ENCODE measurements at places on chromosomes 1 and 21.

GRCh38 chr1:46153732-46154131 is 21.2 kb upstream of the TSPAN1 start:
- DNase-seq = no peak

GRCh38 chr1:22920734-22921451 is 51.8 kb downstream of the LACTBL1 start:
- no peak for DNase-seq

DNA sequence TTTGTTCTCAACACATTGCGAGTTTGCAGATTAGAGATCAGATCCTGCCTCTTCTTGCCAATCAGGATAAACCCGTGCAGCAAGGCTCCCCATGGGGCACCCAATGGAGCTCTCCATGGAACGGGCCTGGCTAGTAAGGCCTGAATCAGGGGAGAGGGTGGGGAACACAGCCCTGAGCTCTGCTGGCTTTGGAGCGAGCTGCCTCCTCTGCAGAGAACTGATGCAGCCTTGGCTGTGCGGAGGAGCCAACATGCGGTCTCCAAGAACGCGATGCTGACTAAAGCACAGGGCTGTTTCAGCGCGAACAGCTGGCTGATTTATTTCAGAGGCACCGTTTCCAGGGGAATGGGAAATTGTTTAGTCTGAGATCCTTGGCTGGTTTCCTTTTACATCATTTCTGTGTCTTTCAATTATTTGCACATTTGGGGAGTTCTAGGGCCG is 139.7 kb downstream of the TSEN15 start:
- no peak for DNase-seq

DNA sequence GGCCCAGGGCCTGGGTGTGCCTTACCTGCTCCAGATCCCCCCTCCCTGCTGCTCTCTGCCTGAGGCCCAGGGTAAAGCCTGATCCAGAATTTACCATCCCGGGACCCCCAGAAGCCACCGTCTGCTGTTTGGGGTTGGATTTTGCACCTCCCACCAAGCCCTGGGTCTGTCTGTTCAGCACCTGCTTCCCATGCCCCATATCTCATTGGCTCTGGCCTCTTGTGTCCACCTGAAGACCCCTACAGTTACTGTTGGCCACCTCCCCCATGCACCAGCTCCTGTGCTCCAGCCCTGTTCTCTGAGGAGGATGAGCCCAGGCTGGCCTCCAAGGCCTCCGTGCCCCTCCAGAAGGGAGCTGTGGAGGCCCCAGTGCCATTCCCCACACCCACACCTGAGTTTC is 113.9 kb downstream of the GRIK3 start:
- DNase-seq = no peak

DNA sequence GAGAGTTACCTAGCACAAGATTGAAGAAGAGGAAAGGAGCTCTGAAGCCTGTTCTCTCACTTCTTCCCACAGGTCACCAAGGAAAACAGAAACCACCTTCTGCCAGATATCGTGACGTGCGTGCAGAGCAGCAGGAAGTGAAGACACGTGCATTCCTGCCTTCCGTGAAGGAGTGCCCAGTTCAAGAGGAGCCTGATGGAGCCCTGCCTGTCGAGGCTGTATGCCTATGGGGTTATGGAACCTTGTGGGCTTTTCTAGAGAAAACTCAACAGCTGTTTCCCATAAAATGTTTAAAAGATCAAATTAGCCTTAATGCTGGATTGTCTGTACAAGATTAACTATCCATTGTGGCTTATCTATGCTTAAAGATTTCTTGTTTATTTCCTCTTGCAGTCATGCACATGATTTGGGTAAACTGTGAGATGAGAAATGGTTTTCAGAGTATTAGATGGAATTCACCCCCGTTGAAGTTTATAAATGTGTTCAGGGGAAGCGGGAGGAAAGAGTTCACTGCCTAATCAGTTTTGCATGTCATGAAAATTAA is 27.8 kb downstream of the NTPCR start:
- no peak for DNase-seq

- no peak for DNase-seq
Measured at GRCh38 chr1:101120868-101121267, 95.3 kb upstream of the DPH5 start.

GRCh38 chr1:36864182-36864822 is 170.0 kb downstream of the GRIK3 start:
- no peak for DNase-seq

DNA sequence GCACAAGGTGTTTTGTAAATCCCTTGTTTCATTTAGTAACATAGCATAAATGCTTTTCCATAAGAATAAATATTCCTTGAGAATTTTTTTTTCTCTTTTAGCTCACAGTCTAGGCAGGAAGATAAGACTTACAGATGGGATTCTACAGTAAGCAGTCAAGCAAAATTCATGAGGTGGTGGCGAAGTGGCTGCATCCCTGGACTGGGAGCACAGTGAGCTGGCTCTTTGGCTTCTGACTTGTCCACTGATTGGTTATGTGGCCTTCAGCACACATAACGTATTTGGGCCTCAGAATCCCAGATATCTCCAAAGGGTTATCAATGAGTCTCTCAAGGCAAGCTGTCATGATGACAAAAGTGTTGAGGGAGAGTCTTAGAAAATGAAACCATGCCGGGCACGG is 99.8 kb downstream of the EBNA1BP2 start:
- no peak for DNase-seq

- DNase-seq = no peak
Measured at GRCh38 chr1:64906447-64906846, 59.9 kb downstream of the JAK1 start.

DNA sequence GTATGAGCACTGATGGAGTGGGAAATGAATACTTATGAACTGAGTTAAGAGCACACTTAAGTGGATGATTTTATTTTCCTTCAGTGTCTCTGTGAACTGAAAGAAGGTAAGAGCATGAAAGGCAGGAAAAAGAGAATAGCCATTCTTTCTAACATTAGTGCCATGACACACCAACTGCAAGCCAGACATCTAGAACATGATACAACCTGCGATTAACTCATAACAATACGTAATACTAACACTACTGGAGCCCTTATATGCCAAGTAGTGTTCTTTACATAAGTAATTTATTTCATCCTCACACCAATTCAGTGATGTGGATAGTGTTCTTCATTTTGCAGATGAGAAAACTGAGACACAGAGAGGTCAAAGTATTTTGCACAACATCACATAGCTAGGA is 56.7 kb downstream of the PRRX1 start:
- no peak for DNase-seq

- no peak for DNase-seq
Measured at GRCh38 chr1:206829282-206829681, 36.1 kb upstream of the IL20 start.

DNA sequence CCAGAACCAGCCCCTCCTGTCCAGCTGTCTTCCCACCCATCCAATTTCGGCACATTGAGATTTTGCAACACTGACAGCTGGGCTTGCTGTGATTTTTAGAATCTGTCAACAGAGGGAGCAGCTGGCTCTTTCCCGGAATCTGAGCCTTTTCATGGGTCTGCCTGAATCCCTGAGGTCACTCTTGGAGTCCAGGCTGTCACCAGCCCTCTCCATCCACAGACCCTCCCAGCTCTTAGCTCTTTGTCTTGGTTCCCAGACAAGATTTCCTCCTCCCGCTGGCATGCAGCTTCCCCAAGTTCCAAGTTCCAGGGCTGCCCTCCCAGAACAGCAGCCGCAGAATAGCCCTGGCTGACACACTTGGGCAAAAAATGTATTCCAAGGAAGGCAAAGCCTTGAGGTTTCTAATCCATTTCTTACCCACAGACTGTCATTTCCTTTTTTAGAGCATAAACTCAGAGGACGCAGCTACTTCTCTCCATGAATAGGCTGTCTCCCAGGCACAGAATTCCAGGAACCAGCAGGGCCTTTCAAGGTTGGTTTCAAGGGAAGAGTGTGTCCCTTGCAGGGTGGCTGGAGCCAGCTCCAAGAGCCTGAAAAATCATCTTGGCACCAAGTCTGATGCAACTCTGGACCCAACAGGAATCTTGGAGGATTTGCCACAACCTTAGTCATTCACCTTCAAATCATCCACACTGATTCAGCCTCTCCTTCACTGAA is 7.1 kb upstream of the TMEM61 start:
- no peak for DNase-seq

DNA sequence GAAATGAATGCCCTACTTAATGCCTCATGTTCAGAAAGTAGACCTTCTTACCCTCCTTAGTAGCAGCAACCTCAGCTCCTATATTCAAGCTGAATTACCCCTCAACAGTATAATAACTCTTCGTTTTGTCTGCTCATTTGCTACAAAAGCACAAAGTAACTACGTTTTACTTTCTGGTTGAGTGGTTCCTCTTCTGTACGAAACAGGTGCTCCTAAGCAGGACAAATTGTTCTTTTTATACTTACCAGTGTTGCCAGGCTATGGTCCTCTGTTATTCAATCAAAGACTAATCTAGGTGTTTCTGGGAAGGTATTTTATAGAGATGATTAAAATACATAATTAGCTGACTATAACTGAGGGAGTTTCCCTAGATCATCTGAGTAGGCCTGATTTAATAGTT is 484.2 kb upstream of the ADAMTS5 start:
- DNase-seq = no peak

DNA sequence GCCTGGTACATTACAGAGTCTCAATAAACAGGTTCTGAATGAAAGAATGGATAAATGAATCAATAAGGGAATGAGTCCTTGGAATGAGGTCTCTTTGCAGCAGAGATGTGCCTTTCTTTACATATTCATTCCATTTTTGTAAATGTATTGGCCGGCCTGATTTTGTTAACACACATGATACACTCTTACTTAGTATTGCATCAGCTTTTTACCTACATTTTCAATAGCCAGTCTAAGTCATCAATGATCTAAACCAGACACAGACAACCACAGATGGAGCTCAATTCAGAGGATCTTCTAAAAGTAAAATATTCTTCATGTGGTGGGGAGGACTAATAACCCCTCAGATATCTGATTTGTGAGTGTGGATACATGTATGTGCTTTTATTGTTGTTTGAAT is 653.1 kb downstream of the LMO4 start:
- DNase-seq = no peak

GRCh38 chr1:12121212-12122003 is 45.4 kb upstream of the TNFRSF1B start:
- no peak for DNase-seq

DNA sequence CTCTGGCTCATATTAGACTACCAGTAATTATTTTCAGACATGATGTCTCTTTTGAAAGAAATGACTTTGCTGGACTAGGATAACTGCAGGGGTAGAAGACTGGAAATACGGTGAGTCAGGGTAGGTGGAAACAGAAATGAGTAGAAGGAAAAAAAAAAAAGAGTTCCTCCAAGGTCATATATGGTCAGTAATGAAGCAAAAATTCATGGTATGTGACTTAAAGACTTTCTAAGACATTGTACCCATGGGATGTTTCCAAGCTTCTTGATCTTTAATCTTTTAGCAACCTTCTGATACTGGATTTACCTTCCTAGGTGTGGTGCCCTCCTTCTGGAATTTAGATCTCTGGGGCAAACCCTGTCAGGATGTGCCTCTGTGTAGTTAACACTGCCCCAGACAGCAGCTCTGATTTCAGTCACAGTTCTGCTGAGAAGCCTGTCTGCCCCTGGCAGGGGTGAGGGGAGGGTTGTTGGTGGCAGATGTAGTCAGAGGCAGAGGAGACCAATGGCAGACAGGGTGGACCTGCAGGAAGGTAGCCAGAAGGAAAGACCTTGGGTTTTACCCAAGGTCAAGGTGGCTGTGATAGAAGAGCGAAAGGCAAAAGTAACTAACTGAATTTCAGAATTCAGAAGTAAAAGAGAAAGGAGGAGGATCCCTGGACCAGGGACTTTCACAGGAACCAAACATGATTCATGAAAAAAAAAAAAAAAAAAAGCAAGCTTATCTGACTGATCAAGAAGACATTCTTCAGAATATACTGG is 44.1 kb upstream of the BCL10 start:
- DNase-seq = no peak

- no peak for DNase-seq
Measured at GRCh38 chr1:31122101-31122735, 56.7 kb upstream of the PUM1 start.

- DNase-seq = no peak
Measured at GRCh38 chr1:240854367-240854766, 242.4 kb upstream of the GREM2 start.

DNA sequence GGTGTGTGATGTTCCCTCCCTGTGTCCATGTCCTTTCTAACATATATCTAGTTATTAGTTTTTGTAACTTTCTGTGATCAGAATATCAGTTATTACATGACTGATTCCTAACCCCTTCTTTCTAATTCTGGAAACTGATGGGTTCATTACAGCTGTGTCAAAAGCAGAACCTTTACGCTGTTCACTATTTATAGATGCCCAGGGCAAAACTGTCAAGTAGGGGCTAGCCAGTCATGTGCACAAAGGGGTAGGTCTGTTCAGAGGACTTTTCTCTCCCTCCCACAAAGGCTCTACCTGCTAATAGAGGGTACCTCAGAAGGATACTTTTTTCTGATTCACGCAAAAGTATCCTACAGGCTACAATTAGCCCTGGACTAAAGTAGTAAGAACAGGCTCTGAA is 79.2 kb downstream of the NRDC start:
- no peak for DNase-seq

DNA sequence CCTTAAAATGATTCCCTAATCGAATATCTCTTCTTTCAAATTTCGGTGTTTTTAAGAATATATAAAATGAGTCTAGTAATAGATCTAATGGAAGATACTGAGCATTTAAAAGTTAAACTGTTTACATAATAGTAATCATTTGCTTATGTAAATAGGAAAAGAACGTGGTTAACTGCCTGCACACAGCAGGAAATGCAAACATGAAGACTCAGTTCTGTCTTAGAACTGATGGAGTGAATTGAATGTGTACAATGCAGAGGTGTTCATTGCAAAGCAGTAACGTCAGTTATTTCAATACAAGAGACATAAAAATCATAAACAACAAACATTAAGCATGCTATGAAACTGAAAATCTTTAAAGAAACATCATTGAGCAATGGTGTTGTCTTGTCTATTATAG is 359.4 kb upstream of the ADAMTS5 start:
- no peak for DNase-seq

DNA sequence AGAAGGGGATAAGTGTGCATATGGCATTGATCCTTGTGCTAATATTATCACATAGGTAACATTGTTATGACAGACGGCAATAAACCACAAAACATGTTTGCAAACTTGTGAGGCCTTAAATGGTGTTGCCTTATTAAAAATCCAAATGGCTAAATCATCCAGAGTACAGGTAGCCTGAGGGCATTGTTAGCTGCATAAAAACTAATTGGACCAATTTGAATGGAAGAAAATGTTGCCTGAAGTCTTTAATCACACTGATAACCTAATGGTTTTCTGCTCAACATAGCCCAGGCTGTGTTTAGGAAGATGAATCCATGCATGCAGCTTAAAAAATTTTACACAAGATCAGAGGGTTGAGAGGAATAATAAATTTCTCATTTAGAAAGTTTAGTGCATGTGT is 19.4 kb upstream of the LRRC53 start:
- DNase-seq = no peak

- peak; percentile 86 for DNase-seq
Measured at GRCh38 chr1:26275580-26276431, 4.1 kb upstream of the SH3BGRL3 start.

All from foreskin melanocyte (primary cell).